ENCODE measurements at places on chromosomes 7 and 10. TPM values are rescaled to one million over a fixed set of nuclear protein-coding genes. Genes with fewer than 3 reads are reported as not detected.

Gene FKBP6
- total RNA-seq = not detected

DNA sequence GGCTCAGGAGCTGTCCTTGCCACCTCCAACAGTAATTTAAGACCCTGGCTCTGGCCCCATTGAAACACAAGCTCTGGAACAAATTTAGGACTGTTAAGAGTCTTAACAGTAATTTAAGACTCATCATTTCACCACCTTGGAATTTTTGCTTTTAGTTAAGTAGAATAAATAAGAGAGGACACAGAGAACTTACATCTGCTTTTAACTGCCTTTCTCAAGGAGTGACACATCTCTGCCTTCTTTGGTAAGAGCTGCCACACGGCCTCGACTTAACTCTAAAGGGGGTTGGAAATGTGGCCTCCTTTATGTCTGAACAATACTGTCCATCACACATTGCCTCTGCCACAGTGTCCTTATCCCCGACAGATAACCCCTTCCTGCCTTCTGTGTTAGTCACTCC lies 77.9 kb downstream of the HERPUD2 start:
- H3K27ac ChIP-seq = no peak overlapping the region
- H3K36me3 ChIP-seq = no peaks in the 10 kb centered on the region
- H3K4me1 ChIP-seq = no peaks in the 10 kb centered on the region
- no peak overlapping the region for H3K4me3 ChIP-seq
- no peak for DNase-seq

Gene TMEM140
- total RNA-seq = 3.8 TPM

Gene TMEM178B
- total RNA-seq = 1.1 TPM

Gene LLCFC1
- total RNA-seq = not detected

Gene WDR86
- 1.2 TPM for total RNA-seq

DNA sequence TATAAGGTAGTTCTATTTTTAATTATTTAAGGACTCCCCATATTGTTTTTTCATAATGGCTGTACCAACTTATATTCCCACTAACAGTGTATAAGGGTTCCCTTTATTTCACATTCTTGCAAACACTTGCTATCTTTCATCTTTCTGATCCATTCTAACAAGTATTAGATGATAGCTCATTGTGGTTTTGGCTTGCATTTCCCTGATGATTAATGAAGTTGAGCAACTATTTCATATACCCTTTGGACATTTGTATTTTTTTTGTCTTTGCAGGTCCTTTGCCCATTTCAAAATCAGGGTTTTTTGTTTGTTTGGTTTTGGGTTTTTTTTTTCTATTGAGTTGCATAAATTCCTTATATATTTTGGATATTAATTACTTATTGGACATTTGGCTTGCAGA lies 107.2 kb downstream of the EPC1 start:
- no peak overlapping the region for H3K4me3 ChIP-seq
- no peak overlapping the region for H3K27ac ChIP-seq
- DNase-seq = no peak
- H3K36me3 ChIP-seq = no peaks in the 10 kb centered on the region

Gene C10orf67
- total RNA-seq = not detected

Gene CLEC2L
- not detected for total RNA-seq

DNA sequence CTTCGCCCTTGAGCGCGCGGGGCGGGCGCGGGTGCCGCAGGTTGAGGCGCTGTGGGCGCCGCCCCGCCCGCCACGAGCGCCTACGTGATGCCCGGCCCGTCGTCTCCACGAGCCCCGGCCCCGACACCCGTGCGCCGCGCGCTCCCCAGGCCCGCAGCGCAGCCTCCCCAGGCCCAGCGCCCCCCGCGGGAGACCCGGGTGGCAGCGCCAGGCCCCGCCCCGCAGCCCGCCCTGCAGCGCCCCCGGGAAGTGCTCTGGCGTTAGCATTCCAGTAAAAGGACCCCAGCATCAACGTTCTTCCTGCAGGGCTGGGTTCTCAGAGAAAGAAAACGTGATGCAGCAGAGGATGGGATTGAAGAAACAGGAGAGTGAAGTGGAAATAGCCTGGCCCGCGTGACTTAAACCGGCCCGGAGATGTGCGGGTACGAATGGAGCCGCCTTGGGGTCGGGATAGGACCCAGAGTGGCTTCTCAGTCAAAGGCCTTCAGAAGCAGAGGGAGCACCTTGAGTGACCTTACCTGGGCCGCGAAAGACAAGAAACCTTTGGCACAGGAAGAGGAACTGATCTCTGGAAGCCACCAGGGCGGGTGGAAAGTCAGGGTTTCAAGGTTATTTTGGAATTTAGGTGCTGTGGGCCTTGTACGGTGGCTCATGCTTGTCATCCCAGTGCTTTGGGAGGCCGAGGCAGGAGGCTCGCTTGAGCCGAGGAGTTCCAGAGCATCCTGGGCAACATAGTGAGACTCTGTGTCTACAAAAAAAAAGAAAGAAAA lies 1.8 kb downstream of the PFKP start:
- DNase-seq = peak; percentile 38
- H3K4me3 ChIP-seq = peak overlapping the region; percentile 82
- no peaks in the 10 kb centered on the region for H3K4me1 ChIP-seq
- H3K36me3 ChIP-seq = no peaks in the 10 kb centered on the region
- peaks cover 10% of the 10 kb centered on the region for H3K27me3 ChIP-seq

Gene DGKI
- total RNA-seq = 0.35 TPM

- peak overlapping the region; percentile 41 for H3K27ac ChIP-seq
- H3K4me3 ChIP-seq = no peak overlapping the region
- peaks cover 15% of the 10 kb centered on the region for H3K4me1 ChIP-seq
- H3K27me3 ChIP-seq = no peaks in the 10 kb centered on the region
Observed at GRCh38 chr7:99121496-99122021, 22.3 kb downstream of the SMURF1 start.

DNA sequence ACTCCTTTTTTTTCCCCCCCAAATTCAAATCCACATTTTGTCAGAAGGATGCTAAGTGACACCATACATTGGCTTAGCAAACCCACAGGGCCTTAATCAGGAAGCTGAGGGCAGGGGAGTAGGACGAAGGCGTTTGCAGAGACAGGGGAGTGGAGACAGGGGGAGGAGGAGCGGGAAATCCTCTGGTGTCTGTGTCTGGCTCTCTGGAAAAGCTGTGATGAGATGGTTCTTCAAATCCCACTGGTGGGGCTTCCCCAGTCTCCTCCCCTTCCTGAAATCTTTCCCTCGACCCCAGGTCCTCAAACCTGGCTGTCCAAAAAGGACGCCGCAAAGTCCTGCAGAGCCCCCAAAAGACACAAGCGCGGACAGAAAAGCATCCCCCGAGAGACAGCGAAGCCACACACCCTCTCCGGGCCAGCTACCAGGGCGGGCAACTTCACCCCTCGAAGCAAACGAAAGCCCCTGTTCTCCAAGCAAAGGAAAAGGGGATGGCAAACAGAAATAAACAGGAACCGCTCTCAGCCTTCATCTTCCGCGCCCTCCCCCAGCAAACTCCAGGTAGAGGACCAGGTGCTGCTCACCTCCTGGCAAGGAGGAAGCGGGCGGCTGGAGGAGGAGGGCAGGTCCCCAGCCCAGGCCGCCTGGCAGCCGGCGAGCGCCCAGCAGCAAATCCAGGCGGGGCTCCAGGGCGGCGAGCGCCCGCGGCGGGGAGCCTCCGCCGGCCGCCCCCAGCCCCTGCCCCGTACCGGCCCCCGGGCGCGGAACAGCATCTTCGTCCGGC lies 520 bp downstream of the ELAPOR2 start:
- peak overlapping the region; percentile 47 for H3K4me3 ChIP-seq
- DNase-seq = peak; percentile 33

DNA sequence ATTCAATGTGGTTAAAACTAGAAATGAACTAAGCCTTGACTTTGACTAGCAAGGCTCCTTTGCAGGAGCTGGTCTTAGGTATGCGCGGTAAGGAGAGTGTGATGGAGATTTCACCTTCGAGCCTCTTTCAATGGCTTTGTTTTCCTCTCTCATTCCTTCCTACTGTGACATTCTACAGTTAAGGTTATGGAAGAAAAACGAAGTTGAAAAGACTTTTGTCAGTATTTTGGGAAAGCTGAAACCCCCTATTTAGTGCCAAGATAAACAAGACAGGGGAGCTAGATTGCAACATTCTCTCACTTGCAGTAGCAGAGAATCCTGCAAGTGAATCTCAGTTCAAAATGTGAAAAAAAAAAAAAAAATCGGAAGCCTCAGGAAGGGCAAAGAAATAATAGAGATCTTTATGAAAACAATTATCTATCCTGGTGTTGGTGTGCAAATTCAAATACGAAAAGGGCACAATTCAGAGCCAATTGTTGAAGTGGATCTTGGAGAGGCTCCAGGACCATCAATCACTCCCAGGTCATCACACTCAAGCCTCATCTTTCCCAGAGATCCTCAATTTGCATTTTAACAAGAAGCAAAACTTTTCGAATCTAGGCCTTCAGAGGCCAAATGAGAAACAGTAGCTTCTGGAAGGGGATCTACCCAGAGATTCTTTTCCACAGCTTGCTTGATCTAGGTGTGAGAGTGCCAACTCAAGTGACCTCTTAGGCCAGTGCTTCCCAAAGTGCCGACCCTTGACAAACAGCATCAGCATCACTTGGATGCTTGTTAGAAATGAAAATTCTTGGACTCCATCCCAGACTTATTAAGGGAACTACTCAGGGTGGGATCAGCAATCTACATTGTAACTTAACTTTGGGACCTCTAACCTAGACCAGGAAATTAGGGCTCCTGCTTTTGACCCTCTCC lies 163.8 kb downstream of the INHBA start:
- H3K4me3 ChIP-seq = no peak overlapping the region
- no peak overlapping the region for H3K27ac ChIP-seq
- no peaks in the 10 kb centered on the region for H3K36me3 ChIP-seq
- no peak for DNase-seq
- no peaks in the 10 kb centered on the region for H3K27me3 ChIP-seq

Gene C10orf105
- total RNA-seq = 0.07 TPM

DNA sequence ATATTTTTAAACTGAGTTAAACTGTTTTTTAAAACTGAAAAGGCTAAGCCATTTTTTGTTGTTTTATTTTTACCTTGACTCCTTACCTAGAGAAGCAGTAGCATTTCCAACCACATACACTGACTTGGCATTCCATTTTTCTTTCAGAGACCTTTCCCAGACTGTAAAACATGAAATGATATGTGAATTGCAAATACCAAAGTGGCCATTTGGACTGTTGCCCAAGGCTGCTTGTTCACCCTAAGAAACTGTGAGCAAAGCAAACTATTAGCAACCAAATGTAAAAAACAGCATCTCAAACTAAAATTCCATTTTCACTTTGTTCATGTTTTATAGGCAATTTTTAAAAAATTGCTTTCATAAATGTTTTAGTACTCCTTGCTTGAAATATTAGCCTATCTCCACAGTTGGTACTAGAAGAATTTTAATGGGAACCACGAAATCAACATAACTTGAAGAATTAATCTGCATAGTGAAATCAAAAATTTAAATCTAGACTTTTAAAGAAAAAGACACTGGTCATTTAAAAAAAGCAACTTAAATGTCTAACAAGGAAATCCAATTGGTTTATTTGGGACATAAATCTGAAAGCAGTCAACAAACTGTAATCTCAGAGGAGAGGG lies 10.8 kb downstream of the UROS start:
- no peak overlapping the region for H3K4me3 ChIP-seq
- H3K27ac ChIP-seq = no peak overlapping the region
- H3K4me1 ChIP-seq = no peaks in the 10 kb centered on the region
- no peaks in the 10 kb centered on the region for H3K36me3 ChIP-seq

DNA sequence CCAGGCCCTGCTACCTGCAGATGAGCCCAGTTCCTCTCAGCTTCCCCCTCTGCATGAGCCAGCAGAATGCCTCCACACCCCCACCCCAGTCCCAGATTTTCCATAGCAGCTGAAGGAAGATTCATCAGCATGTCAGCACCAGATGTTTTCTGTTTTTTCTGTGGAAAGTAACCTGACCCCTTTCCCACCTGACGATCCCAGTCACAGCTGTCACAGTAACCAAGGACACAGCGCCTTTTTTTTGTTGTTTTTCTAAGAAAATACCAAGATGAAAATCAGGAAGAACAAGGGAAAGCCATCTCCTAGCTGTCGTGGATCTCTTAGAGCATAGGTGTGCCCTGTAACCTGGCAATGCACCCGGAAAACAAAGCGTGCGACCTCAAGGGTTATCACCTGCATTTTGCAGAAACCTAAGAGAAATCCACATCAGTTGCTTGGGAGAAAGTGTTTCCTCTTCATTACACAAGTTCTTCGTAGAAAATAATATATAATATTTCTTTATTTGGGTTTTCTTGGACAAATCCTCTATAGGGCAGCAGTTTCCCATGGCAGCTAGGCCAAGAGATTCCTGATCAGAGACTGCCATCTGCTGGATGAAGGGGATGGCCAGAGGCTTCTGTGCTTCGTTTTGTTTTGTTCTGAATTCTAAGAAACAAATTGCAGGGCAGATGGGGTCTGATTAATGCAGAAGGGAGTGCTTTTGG lies 401.9 kb downstream of the TNS3 start:
- no peaks in the 10 kb centered on the region for H3K27me3 ChIP-seq
- no peak overlapping the region for H3K4me3 ChIP-seq
- DNase-seq = peak; percentile 63
- no peaks in the 10 kb centered on the region for H3K4me1 ChIP-seq
- H3K27ac ChIP-seq = no peak overlapping the region

Gene GIMAP7
- 4.8 TPM for total RNA-seq

Data from colonic mucosa (tissue), 4 donors.